H7 (cell line): ENCODE measurements at places on chromosomes 2 and 18.

GRCh38 chr2:30514134-30514847, 67.2 kb downstream of the LCLAT1 start:
- no peak for DNase-seq

DNA sequence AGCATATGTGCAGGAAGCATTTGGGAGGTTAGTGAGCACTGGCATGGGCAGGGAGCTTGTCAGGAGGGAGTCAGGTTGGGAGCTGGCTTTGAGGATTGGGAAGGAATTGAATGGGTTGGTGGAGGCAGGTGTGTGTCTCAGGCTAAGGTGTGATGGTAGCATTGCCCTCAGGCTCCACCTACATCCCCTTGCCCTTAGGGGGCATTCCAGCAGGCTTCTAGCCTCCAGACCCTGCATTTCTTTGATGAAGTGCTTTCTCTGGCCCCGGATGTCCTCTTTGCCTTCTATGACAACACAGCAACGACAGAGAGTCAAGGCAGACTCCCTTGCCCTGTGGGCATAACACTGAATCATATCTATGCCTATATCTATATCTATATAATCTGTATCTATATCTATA, 13.5 kb downstream of the RHBDD1 start:
- peak; percentile 17 for DNase-seq

GRCh38 chr18:67243799-67244587, 272.5 kb downstream of the DSEL start:
- no peak for DNase-seq

GRCh38 chr2:70705160-70705850, 62.7 kb downstream of the ADD2 start:
- DNase-seq = no peak

- no peak for DNase-seq
Observed at GRCh38 chr18:61546590-61546989, 213.4 kb downstream of the CDH20 start.

DNA sequence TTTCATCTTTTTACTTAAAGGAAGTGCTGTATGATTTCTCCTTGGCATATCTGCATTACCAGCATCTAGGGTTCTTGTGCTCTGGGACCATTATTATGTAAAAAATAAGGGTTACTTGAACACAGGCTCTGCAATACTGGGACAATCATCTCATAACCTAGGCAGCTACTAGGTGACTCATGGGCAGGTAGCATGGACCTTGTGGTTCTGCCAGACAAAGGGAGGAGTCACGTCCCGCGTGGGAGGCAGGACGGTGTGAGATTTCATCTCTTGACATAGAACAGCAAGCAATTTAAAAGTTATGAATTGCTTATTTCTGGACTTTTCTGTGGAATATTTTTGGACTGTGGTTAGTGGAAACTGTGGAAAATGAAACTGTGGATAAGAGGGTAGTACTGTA, 34.1 kb downstream of the ASAP2 start:
- DNase-seq = no peak

DNA sequence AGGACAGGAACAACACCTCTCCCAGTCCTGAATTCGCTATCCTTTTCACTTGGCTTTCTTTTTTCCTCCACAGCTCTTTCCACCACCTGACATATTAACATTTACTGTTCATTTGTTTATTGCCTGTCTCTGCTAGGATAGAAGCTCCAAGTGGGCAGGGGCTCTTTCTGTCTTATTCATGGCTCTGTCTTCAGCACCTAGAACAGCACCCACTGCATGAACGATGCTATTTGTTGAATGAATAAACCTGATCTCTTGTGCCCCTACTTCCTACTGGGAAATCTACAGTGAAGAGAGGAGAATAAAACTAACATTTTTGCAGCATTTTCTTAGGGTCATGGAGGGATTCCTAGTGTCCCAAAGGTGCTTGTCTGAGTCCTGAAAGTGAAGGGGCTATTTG, 24.4 kb upstream of the GAREM2 start:
- DNase-seq = no peak

DNA sequence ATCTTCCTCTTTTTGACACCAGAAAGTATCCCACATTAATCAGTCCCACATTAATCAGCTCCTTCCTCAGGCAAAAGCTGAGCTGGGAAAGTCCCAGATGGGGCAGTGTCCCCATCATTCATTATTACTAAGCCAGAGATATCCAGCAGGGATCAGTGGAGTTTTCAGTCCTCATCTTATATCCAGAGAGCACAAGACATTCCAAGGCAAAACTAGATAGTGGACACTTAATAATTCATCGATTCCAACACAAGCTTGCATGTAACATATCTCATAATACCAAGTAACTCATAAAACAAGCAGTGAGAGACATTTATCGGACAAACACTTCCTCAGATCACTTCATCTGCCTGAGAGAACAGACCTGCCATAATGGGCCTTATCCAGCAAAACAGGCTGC, 53.1 kb downstream of the MCFD2 start:
- DNase-seq = no peak
